ENCODE measurements at places on chromosomes 2 and 18.

- no peak for DNase-seq
Measured at GRCh38 chr18:62744076-62744968, 29.0 kb downstream of the PHLPP1 start.

DNA sequence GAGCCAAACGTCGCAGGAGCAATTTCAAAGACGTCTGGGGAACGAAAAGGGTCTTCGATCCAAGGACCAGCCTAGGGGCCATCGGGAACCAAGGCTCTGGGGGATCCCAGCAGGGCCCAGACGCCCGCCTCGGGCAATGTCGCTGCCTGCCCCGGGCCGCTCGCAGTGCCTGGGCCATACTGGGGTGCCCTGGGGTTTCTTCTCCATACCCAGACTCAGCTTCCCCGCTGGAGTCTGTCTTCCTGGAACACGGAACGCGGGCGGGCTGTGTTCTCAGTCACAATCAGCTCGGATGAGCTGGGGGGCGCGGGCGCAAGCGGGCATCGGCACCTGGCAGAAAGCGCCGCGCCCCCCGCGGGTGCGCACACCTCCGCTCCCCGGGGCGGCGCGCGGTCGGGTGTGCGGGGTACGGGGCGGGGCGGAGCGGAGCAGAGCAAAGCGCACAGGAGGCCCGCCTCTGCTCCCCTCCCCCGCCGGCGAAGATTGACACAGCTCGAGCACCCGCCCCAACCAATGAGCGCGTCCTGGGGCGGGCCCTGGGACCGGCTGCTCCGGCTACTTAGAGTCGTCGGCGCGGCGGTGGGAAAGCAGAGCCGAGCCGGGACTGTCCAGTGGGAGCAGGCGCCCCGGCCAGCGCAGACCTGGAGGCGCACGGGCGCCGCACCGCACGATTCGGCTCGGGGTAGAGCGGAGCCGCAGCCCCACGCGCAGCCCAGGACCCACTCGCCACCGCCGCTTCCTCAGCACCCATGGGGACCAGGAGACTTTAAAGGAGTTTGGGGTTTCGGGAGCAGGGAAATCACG lies at the start of gene LRATD1:
Gene LRATD1 (plus strand): TSS at position 585 of the 804 bp plus-strand sequence. CDS start 1,263 bp downstream, outside the sequence.
- DNase-seq: no peak

DNA sequence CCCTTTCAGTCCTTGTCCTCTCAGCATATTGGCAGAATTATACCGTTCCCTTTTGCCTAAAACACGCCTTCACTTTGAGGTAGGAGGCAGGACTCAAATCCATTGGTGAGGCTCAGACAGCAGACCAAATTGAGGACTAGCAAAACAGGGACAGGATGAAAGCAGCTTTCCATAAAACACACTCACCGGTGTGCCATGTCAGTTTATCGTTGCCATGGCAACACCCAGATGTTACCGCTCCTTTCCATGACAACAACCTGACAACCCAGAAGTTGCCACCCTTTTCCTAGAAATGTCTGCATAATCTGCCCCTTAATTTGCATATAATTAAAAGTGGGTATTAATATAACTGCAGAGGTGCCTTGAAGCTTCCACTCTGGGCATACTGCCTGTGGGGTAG lies 730.4 kb downstream of the METTL4 start:
- no peak for DNase-seq

GRCh38 chr18:45627204-45627526 lies 11.9 kb downstream of the SLC14A2 start:
- no peak for DNase-seq

DNA sequence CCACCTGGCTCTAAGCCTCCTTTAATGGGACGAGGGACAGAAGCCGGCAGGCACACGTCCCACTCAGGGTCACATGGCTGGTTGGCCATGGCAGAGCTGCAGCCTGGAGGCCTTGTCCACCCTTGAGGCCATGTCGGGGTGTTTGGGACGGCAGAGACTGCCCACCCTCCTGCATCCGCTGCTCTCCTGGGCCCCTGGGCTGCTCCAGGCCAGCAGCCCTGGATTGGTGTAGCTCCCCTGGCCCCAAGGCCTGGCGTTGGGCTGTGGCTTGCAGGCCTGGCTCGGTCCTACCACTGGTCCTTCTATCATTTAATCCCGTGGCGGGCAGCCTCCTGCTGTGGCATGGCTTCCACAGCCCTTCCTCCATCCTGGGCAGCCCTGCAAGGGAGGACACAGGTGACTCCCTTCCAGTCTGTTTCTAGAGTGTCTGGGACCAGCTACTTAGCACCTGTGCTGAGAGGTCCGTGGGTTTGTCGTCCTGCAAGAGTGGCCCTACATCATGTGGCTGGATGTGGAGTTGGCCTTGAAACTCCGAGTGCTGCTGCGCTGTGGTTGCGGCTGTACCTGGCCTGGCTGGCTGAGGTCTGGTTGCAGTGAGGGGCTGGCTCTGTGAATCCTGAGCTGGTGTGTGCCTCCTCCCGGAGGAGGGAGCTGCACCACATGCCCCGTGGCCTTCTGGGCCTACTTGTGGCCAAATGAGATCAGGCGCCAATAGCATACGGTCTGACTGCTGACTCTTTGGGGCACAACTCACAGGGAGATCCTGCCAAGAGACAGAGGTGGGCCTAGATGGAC lies 67.3 kb downstream of the SH3RF3 start:
- no peak for DNase-seq

- peak; percentile 76 for DNase-seq
Measured at GRCh38 chr2:86623494-86624266, at the start of gene RNF103. Gene RNF103, minus strand, starts transcription at chr2:86623865. Its CDS starts 979 bp downstream, at chr2:86622886.

DNA sequence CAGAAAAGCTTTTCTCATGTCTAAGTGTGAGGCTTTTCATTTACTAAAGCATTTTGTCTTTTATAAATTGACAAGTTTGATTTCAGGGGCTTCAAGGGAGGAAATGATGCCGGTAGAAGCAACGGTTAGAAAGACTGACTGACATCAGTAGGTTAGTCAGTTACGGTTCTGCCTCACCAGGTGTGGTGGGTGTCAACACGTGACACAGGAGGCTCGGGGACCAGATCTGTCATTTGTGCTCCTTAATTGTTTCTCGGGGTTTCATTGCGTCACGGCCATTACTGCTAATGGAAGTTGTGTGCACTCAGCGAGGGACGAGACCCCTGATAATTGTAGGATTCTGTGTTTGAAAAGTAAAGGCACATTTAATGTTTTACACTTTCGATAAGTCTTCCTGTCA lies 18.9 kb upstream of the PTPRM start:
- no peak for DNase-seq

- DNase-seq: no peak
Measured at GRCh38 chr2:231503766-231504165, 26.5 kb downstream of the NMUR1 start.

- no peak for DNase-seq
Measured at GRCh38 chr2:106581755-106582147, 94.6 kb downstream of the CD8B2 start.

- DNase-seq: no peak
Measured at GRCh38 chr2:119352357-119352756, 14.3 kb downstream of the C2orf76 start.

DNA sequence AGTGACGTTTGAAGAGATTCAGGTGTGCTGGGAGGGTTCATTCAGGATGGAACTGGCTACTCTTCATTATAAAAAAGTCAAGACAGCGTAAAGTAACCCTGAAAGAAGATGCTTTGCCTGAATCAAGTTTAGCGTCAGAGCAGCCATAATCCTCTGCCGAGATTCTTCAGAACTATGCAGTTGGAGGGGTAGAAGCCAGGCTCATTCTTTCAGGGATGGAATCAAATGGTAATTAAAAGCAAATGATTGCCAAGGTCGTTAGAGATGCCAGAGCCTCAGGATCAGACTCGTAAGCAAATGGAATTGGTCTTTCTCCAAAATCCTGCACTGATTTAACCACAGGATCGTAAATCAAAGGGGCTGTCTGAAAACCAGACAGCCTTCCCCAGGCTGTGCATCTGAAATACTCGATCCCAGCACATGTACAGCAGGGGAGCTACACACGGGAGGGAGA lies 21.9 kb downstream of the APCDD1 start:
- DNase-seq: no peak

DNA sequence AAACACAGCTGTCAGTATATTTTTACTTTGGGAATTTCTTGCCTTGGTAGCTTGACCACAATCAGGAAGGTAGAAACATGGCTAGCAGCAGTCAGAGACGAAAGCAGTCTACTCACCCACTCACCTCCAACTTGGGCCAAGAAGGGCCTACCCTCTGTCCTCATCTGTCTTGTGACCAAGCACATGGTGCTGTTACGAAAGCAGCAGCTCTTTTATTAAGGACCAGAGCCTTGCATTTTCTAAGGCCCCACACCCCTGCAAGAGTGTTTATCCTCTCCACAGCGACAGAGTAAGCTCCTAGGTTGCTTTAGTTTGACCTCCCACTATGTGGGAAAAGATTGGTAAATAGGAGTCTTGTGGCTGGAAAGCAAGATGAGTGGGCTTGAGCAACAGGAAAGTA lies 31.3 kb upstream of the MSTN start:
- no peak for DNase-seq

- no peak for DNase-seq
Measured at GRCh38 chr18:11955239-11956029, 25.9 kb upstream of the IMPA2 start.

- DNase-seq: no peak
Measured at GRCh38 chr2:233185330-233185729, 66.1 kb upstream of the ATG16L1 start.

GRCh38 chr2:8000870-8001269 lies 681.0 kb upstream of the ID2 start:
- DNase-seq: no peak

DNA sequence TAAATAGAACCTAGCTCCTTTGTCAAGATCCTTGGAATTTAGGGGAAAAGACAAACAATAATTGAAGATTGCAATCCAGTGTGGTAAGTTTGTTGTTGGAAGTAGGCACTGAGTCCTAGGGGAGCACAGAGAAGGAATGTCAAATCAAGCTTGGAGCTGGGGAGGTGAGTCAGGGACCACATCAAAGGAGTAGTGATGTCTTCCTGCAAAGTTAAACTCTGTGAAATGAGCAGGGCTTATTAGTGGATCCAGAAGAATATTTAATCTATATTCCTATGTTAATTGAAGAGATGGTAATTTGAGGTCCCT lies 41.7 kb upstream of the NABP1 start:
- DNase-seq: no peak

GRCh38 chr2:28168376-28168775 lies 224.3 kb upstream of the FOSL2 start:
- no peak for DNase-seq

DNA sequence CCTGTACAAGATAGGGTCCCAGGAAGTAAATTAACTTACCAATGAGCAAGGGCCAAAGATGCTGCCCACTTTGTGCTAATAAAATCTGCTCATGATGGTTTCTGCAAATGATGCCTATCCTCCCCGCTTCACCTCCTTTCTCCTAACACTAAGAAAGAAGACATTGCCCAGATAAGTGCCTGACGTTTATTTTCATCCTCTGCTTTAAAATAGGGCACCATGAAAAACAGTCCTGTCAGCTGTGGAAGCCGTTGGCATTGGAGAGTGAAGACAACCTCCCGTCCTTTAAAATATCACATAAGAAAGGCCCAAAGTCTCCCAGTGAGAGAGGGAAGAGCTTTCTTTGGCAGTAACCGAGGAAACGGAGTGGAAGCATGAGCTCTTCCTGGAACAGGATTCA lies 1.7 kb upstream of the TXNDC2 start:
- DNase-seq: no peak

GRCh38 chr2:136358576-136358975 lies 240.6 kb upstream of the CXCR4 start:
- no peak for DNase-seq

- DNase-seq: no peak
Measured at GRCh38 chr2:169047256-169048250, 16.4 kb upstream of the ABCB11 start.

DNA sequence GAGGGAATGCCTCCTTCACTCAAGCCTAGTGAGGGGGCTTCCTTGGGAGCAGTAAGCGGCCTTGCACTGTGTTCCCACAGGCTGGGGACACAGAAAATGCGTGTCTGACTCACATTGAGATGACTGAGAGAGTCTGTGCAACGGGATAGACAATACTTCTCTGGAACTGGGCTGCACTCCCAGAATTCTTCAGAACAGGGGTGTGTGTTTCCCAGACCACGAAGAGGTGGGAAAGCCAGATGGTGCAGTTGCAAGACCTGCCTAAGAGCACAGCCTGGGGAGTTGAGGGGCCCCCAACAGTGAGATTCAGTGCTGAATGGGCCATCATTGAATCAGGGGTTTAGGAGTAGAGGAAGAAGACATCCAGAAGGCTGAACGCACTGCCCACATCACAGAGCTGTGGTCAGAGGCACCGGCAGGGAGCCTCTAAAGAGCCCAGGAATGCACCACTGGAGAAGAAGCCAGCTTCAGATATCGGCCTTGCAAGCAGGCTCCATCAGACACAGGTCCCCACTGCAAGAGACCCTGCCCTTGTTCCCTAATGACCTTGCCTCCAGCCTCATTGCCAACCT lies 36.6 kb upstream of the MRPL19 start:
- no peak for DNase-seq

DNA sequence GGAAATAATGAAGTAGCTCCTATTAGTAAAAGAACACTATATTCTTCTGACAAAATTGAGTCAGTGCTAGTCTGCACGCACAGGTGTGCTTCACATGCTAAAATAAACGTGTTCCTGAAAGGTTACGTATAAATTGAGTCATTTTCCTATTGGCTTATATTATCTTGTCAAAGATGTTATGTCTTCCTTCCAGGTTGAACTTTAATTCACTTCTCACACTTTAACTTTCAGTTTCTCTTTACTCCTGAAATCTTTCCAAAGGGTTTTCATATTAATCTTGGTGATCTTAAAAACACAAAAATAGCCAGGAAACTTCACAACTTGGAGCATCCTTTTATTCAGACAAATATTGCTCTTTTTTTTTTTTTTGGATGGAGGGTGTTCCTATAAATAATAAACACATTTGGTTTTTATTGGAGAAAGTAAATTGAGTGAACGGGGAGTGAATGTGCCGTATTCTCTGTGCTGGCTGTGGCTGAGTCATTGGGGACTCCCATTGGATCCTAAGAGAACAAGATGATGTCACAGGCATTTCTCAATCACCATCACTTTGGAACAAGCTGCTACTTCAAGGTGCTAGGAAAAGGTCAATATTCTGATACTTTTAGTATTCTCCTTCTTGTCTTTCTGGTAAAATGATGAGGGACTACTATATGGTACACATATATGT lies 150.2 kb upstream of the SPATS2L start:
- no peak for DNase-seq

GRCh38 chr2:127387655-127388422 lies at the start of gene MAP3K2:
Gene MAP3K2, minus strand, starts transcription at chr2:127387975. Its CDS starts 44,846 bp downstream, at chr2:127343129.
- peak; percentile 95 for DNase-seq

GRCh38 chr18:13514558-13514957 lies 211.8 kb downstream of the FAM210A start:
- DNase-seq: no peak
